GM12864 (cell line): ENCODE measurements at places on chromosomes 1 and 21.

DNA sequence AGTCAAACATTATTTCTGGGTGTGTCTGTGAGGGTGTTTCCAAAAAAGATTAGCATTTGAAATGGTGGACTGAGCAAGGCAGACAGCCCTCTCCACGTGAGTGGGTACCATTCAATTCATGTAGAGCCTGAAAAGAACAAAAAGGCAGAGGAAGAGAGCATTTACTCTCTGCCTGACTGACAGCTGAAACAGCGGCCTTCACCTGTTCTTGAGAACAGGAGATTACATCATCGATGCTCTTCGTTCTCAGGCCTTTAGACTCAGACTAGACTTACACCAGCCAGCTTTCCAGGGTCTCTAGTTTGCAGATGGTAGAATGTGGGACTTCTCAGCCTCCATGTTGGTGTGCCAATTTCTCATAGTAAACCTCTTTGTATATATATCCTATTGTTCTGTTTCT, 302.3 kb downstream of the BACH1 start:
- DNase-seq = no peak

GRCh38 chr1:9324246-9325096, 31.8 kb downstream of the SPSB1 start:
- DNase-seq = no peak

- no peak for DNase-seq
Observed at GRCh38 chr1:199279872-199280645, 641.2 kb downstream of the PTPRC start.

- no peak for DNase-seq
Observed at GRCh38 chr21:17051054-17051453, 461.8 kb upstream of the CXADR start.

- no peak for DNase-seq
Observed at GRCh38 chr1:91499904-91500755, 521 bp upstream of the CDC7 start.

DNA sequence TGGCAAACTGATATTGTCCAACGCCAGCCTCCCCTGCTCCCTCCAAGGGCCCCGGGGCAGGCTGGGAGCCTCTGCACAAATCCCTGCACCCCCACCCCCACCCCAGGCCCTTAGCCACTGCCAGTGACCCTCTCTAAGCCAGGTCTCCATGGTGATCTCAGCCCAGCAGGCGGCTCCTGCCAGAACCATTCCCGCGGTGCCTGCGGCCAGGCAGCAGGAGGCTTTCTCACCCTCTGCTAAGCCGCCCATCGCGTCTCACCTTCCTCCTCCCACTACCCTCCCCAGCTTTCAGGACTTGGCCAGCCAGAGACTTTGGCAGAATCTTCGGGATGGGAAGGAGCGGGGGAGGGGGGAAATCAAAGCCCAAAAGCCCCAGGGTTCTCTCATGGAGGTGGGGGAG, 46.8 kb upstream of the WASF2 start:
- no peak for DNase-seq

- DNase-seq = no peak
Observed at GRCh38 chr1:234206651-234207284, 166.5 kb upstream of the COA6 start.

DNA sequence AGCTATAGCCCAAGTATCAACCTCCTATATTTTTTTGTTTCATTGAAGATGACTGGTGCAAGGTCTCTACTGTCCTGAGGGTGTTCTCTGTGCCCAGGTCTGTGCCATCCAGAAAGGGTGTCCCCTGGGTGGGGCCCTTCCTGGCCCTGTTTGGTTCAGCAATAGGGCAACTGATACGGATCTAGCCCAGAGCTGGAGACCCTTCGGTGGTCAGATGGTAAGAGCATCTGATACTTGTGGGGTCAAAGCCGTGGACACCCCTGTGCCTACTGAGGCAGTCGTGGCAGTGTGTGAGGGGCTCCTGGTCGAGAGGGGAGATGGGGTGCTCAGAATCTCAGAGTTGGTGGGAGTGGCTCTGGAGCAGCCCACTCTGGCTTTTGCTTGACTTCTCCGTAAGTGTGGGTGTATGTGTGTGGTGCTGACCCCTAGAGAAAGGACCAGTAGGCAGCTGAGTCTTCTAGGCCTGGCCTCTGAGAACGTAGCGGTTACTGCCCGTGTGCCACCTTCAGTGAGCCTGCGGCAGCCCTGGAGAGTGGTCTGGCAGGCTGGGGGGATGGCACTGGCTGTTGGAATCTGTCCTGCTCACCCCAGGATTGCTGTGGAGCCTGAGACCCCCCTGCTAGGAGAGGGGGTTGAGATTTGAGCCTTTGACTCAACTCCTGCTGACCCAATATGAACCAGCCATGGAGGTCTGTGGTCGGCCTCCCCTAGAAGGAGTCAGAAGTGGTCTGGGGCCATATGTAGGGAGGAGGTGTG, 2.7 kb downstream of the AMPD2 start:
- DNase-seq = no peak

DNA sequence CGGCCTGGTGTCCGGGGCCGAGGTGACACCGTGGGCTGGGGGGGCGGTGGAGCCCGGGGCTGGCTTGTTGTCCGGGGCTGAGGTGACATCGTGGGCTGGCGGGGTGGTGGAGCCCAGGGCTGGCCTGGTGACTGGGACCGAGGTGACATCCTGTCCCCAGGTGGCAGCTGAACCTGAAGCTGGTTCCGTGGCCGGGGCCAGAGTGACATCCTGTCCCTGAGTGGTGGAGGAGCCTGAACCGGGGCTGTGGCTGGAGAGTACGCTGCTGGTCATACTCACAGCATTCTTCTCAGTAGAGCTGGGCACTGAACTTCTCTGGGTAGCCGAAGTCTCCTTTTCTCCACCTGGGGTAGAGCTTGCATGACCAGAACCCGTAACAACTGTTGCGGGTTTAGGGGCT, 15.8 kb downstream of the THBS3 start:
- no peak for DNase-seq

DNA sequence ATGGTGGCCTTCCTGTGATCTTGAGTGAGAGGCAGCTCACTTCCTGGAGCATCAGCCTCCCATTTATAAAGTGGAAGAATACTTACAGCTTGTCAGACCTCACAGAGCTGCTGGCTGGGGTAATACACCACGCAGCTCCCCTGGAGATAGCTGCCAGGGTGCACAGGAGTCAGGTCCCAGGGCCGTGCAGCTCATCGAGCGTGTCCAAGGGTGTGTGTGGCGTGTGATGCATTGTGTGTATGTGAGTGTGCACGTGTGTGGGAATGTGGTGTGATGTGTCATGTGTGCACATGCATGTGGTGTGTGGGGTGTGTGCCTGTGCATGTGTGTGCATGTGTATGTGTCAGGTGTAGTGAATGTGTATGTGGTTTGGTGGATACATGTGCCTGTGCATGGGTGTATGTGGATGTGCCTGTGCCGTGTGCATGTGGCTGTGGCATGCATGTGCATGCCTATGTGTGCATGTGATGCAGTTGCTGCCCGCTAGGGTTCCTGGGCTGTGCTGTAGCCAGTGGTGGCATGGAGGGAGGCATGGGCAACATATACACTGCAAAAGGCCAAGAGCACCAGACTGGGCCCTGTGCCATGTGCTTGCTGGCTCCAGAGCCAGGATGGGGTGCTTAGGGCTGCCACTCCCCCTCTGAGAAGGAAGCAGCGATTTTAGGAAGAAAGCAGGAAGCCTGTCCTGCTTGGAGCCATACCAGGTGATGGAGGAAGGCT, 24.6 kb downstream of the WNT3A start:
- no peak for DNase-seq

- DNase-seq = no peak
Observed at GRCh38 chr21:45433301-45433700, 28.3 kb downstream of the COL18A1 start.

GRCh38 chr1:3005771-3006170, 15.5 kb upstream of the ACTRT2 start:
- no peak for DNase-seq

DNA sequence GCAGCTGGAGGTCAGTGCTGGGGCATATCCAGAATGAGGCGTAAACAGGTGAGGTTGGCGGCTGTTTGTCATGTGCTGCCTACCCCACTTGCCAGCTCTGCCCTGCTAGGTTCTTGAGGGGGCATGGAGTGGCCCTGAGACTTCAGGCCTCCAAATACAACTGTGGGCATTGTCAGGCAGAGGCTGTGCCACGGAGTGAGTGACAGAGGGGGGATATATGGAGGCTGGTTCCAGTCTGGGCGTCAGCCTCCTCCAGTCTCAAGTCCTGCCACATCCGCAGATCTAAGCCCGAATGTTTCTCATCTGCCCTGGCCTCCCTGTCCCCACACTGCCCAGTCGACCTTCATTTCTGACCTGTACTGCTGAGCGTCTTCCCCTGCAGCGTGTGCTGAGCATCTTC, 85.4 kb downstream of the POFUT2 start:
- DNase-seq = no peak

- DNase-seq = no peak
Observed at GRCh38 chr1:31663622-31664452, 19.2 kb upstream of the PEF1 start.

DNA sequence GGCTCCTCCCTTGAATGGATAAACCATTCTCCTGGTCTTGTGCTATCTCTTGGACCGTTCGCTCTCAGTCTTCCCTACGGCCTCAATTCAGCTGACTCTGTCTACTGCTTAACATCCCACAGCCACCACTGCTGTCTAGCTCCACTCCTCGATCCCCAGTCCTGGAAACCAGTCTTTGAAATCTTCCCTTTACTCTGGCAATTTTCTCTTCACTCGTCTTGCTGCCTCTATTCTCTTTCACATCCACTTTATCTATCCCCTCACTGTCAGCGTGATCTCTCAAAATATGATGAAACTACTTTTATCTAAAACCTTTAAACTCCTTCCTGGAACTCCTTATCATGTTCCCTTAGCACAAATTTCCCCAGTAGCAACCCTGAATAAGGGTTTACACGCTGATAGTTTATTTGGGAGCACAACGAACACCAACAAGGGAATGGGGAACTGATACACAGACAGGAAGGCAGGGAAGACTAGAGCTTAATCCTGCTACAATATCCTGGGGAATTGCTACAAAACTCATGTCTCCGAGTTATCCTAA, 131.6 kb upstream of the SAMSN1 start:
- DNase-seq = no peak

GRCh38 chr1:152109231-152109997, 5.8 kb downstream of the TCHH start:
- no peak for DNase-seq

- DNase-seq = no peak
Observed at GRCh38 chr1:198880818-198881597, 242.2 kb downstream of the PTPRC start.

DNA sequence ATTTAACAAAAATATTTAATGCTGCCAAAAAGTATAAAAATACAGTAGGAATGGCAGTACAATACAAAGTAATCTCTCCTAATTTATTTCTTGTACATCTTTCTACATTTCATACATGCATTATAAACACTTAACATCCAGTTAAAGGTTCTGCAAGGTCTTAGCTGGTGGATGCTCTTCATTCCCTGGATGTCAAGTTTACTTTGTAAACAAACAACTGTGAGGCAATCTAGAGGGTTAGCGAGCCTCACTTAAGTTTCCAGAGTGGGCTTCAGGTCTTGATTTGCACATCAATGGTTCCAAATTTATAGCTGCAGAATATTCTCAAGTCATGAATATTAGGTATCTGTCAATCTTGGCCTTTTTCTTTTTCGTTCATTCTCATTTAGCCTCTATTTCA, 21.3 kb downstream of the RALGPS2 start:
- DNase-seq = no peak

- DNase-seq = no peak
Observed at GRCh38 chr21:27814226-27814625, 847.3 kb upstream of the ADAMTS5 start.

DNA sequence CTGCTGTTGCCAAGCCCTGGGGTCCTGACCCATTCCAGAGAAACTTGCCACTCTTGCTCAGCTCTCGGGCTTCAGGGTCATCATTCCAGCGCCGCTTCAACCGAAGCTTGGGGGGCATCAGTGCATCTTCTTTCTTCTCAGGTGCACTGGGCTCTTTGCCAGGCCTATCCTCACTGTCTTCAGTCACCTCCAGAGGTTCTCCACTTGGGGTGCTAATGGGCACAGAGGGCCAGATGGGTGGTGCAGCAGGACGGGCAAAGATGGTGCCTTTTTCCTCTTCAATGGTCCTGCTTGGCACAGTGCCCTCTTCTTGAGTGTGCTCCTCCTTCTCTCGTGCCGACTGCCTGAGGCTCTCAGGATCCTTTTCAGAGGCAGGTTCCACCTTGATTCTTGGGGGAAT, 13.3 kb downstream of the ETV3 start:
- DNase-seq = no peak

DNA sequence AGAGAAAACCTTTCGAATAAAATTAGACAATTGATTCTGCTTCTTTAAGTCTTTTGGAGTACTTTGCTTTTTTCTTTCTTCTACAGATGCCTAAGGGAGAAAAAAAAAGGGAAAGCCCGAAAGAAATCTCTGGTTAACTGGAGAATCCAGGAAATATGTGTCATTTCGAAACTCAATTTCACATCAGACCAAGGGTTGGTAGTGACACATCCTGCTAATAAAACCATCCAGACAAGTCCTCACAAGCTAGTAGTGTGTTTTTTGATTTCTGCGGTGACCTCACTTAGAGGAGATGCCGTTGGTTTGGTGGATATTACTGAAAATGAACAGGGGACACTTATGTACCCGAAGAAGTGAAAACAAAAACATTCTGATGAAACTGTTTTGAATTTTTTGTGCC, 726.5 kb upstream of the ADAMTS5 start:
- no peak for DNase-seq

DNA sequence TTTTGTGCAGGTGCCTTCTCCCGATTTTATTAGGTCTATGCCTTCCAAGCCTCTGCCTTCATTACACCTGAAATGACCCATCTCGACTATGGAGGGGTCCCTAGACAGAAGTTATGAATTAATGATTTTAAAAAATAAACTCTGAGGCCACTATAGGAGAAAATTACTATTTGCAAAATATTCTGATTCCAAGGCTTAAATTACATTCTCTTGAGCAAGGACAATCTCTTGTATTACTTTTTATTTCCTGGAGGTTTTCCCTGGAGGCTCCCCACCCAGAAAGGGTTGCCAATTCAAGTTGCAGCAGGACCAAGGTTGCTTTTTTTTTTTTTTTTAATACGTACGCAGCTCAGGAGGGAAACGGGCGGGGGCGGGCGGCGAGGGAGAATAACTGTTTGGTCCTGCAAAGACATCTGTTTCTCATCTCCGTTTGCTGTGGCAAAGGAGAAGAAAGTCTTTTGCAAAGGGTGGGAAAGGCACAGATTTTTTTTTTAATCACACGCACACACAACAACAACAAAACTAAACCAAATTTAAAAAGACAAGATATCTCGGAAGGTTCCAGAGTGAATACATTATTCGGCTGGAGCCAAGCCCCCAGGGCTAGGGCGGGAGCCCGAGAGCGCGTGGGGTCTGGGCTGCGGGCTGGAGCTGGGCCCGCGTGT, 618 bp upstream of the SERTAD4 start:
- no peak for DNase-seq
